Posterior vena cava (tissue), 2 donors: ENCODE measurements at places on chromosomes 13 and 19. TPM values are rescaled to one million over a fixed set of nuclear protein-coding genes. Genes with fewer than 3 reads are reported as not detected.

Gene ZIC5
- total RNA-seq, result not detected

Gene ZNF567
- 5.5 TPM for total RNA-seq

Gene EBI3
- total RNA-seq, result 2.0 TPM

Gene CACNG8
- 0.09 TPM for total RNA-seq
